ENCODE measurements at places on chromosomes 3 and 15.

DNA sequence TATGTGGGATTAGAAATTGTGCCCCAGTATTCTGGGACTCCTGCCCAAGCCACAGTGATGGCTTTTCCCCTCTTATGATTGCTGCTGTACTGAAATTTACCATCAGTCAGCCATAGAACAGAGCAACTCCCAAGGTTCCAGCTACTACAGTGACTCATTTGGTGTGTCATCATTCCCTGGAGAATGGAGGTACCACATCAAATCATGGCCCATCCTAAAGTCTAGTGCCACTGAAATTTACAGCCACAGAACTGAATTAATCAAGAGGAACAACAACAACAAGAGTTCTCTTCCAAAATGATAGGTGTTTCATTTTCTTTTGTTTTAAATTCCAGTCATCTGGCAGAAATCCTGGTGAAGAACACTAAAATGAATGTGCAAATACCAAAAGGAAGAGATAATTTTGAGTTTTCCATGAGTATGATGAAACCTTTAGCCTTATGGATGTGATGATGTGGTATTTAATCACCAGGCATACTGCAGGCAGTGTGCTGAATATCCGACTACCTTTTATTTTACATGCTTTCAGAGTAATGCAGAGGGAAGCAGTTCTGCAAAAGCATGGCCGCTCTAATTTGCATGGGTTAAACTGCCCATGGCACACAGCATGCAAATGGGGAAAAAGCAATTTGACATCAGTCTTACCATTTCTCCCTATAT lies 75.6 kb upstream of the SLC2A2 start:
- no peak for DNase-seq

DNA sequence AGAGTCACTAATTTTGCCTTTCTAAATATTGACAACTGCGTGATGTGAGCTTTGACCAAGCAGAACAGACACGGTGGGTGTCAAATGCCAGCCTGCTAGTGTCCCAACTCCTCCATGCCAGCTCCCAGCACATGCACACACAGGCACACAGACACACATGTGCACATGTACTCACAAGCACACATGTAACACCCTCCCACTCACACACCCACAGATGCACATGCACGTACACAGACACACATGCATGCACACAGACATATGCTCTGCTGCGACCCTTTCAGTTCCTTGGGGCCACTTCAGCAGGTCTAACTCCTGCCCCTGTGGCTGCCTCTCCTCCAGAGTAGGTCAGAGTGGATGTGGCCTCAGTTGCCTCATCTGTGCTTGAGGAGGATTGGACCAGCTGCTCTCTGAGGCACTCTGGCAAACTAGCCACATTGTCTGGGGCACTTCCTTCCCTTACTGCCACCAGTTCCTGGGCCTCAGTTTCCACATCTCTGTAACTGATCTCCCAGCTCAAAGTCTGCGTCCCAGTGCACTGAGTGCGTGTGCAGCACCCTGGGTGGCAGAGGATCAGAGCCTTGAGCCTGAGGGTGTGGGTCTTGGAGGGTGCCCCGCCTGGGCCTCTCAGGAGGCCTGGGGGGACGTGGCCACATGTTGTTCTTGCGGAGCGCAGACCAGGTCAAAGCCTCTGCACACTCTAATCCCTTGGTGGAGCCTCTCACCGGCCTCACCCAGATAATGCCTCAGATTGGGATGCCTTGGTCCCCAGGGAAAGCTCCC lies 55.0 kb upstream of the PRR23E start:
- no peak for DNase-seq

- no peak for DNase-seq
Measured at GRCh38 chr3:141436180-141436579, 50.6 kb upstream of the RASA2 start.

DNA sequence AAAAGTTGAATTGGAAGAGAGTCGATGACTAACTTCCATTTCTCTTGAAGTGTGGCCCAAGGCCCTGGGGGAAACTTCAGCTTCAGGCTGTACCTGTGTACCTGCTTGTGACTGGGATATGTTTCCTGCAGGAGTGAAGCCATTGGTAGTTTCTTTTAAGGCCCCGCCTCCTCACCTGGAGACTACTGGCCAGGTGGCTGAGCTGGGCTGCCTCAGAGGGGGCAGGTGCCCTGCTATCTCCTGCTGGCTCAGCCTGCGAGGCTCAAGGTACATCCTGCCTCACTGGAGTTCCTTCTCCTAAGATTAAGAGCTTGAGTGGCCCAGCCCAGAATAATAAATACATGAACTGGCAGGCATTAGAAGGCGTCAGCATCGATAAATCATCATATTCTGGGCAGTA lies 121.6 kb upstream of the ROPN1 start:
- no peak for DNase-seq

- DNase-seq = no peak
Measured at GRCh38 chr3:42214064-42214463, 51.9 kb downstream of the CCK start.

DNA sequence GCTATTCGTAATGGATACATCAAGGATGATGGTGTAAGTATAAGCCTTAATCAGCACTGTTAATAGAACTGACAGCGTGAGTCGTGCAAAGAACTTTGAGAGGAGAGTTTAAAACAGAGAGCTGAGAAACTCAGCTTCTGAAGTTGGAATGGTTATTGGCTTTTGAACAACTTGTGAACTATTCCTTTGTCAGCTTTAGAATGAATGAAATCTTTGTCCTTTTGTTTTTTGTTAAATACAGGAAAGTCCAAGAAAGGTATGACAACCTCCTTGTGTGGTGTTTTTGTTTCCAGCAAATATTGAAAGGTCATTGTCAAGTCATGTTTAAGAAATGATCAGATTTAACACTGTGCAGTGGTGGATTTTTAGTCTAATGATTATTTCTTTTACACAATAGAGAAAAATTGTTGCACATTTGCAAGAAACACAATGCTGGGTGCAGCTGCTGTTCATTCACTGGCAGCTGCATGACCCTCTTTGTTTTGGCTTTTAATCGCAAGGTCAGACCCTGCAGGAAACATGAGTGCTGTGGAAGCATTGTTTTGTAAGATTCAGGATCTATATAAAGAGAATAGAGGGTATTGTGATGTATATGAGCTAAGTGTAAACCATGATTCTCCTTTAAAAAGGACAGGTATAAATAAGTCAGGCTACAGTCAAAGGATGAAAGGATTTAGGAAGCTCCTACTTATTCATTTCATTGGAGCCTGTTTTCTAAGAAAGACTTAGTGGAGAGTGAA lies 21.7 kb upstream of the ABHD10 start:
- DNase-seq = no peak

DNA sequence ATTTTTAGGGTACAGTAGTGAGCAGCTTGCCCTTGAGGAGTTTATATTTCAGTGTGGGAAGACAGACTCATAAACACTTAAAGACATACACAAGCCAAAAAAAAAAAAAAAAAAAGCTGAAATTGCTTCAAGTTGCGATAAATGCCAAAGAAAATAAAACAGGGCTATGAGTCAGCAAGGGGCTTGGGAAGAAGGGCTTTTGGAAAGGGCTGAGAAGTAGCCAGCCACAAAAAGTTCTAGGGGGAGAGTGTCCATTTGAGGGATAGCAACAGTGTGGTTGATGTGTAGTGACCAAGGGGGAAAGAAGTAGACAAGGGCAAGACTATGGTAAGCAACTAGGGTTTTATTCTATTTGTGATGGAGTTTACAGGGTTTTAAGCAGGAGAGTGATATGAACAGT lies 185.5 kb downstream of the ADAMTS9 start:
- DNase-seq = no peak

GRCh38 chr15:60222404-60222803 lies 175.4 kb downstream of the ANXA2 start:
- no peak for DNase-seq

GRCh38 chr3:144692488-144692887 lies 720.9 kb downstream of the DIPK2A start:
- DNase-seq = no peak

All from Panc1 (cell line).